ENCODE measurements at places on chromosomes 13 and 19.

DNA sequence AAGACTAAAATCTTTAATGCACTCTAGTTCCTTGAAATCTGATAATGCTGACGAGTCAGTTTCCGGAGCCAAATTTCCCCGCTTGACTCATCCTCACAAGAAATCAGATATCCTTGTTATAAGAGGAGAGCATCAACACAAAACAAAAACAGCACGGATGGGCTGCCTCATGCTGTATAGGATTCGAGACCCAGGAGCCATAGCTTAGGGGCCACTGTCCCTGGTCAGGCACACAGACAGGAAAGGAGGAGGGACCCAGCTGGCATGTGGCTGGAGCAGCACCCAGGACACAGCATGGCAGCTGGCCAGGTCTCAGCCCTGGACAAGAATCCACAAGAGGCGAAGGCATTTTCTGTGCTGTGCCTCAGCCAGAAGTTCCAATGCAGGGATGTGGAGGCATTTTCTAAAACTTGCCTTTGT lies 110.2 kb upstream of the SPATA13 start:
- DNase-seq: no peak

GRCh38 chr13:30325668-30326067 lies 18.3 kb upstream of the KATNAL1 start:
- no peak for DNase-seq

DNA sequence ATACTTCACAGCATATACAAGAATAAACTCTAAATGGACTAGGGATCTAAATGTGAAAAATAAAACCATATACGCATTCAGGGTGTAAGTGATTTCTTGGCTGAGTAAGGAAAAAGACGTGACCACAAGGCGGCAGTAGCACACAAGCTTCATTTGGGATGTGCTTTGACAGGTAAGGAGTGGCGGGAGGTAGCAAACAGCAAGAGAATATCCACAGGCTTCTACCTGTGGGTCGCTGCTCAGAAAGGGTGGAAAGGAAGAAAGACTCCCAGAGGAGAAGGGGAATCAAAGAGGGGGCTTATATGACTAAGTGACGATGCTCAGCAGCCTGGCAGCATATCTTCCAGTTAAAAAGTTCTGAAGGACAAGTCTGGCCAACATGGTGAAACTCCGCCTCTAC lies 2.5 kb upstream of the ZNF121 start:
- peak; percentile 21 for DNase-seq

GRCh38 chr19:6413721-6414643 lies 10.6 kb downstream of the KHSRP start:
- no peak for DNase-seq

- no peak for DNase-seq
Measured at GRCh38 chr13:111122631-111123030, 7.5 kb downstream of the ARHGEF7 start.

DNA sequence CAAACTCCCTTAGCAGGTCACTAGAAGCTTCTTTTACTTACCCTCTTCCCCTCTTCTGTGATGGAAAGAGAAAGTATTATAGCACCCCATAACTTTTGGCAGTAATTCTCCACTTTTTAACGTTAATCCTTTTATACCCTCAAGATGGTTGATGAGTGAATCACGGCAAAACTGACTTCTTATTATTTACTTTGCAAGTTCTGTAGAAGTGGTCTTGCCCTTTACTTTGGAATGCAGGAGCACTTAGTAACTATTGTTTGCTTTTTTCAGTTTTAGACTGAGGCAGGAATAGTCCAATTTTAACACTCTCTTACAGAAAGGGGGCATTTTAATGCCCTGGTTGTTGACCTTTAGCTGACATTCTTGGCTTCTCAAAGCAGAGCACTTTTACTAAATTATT lies 260.1 kb downstream of the LMO7 start:
- DNase-seq: no peak

- no peak for DNase-seq
Measured at GRCh38 chr19:12834566-12834943, at the start of gene RTBDN. Gene RTBDN (minus strand): TSS chr19:12834579. CDS start chr19:12829979, 4,600 bp downstream.

GRCh38 chr19:6947745-6948144 lies 60.4 kb downstream of the ADGRE1 start:
- DNase-seq: no peak

GRCh38 chr19:6737873-6738786 lies 750 bp upstream of the GPR108 start:
- peak; percentile 60 for DNase-seq

DNA sequence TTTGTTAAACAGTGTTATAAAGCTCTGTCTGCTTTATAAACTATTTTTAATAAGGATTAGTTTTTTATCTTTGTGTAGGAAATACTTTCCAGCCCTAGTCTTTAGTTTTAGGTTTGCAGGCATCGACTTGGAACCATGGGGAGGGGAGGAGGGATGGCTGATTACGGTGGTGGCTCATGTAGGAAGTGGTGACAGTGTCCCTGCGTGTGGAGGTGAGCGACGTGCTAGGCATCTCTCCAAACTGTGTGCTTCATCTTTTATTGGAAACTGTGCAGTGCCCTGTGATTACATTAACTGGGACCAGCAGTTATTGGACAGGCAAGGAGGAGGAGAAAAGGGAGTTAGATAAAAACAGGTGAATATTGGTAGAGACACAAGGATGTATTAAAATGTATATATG lies 203.8 kb downstream of the ATP8A2 start:
- DNase-seq: no peak

- peak; percentile 28 for DNase-seq
Measured at GRCh38 chr13:19860884-19861655, 2.4 kb downstream of the ZMYM5 start.

- DNase-seq: peak; percentile 40
Measured at GRCh38 chr19:18450931-18451836, 13.3 kb upstream of the ISYNA1 start.

DNA sequence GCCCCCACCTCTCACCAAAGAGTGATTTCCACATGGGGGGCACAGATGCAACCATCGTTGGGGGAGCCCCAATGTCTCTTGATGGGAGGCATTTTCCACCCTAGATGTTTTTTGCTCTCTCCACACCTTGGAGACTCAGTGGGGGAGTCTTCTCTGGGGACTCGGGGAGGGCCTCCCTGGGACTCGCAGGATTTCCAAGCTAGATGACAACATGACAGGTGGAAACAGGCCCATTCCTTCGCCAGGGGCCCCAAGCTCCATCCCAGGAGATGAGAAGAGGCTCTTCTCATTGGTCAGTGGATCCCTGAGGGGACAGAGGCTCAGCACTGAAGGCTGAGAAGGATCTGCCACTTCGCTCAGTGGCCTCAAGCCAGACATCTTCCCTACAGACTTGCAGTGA lies 12.7 kb upstream of the KIR2DL4 start:
- no peak for DNase-seq

DNA sequence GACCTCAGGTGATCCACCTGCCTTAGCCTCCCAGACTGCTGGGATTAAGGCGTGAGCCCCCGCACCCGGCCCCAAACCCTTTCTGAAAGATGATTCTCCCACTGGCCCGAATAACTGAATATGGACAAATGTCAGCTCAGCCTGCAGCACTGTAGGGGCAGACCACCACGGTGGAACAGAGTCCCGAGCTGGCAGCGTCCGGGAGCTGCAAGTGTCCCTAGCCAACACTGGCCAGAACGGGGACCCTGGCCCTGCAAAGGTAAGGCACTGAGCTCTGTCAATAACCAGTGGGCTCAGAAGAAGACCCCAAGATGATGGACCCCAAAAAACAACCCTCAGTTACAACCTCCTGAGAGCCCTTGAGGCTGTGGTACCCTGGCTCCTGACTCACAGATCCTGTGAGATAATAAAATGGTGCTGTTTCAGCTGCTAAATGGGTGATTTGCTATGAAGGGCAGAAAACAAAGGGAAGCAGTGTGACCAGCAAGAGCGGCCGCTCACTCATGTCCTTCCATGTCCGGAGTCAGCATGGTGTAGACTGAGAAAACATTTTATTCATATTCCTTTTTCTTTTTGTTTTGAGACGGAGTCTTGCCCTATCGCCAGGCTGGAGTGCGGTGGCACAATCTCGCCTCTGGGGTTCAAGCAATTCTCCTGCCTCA lies 1.6 kb downstream of the LSM7 start:
- DNase-seq: no peak

GRCh38 chr13:80012251-80012650 lies 328.7 kb downstream of the SPRY2 start:
- DNase-seq: no peak

DNA sequence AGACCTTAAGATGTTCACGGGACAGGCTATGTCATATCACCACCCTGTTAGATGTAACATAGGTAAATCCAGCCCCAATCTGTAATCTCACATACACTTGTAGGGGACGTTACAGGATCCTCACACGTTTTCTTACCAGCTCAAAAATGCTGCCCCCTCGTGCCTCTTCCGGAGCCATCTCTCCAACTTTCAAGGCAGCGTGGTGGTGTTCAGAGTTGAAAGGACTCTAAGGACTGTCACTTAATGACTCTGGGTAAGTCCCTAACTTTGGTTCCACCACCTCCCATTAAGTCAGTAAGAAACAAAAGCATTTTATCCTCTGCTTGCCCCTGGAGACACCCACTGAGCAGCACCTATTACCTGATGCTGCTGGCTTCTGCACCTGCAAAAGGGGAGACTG lies 4.4 kb downstream of the MED26 start:
- DNase-seq: no peak

GRCh38 chr19:10858204-10858828 lies 10.1 kb downstream of the C19orf38 start:
- no peak for DNase-seq

- DNase-seq: peak; percentile 97
Measured at GRCh38 chr19:55385724-55386492, at the start of gene RPL28. Gene RPL28 (plus strand): TSS chr19:55385932. CDS start chr19:55386358, 426 bp downstream.

GRCh38 chr19:10404888-10405820 lies 1.8 kb upstream of the CDC37 start:
- no peak for DNase-seq

DNA sequence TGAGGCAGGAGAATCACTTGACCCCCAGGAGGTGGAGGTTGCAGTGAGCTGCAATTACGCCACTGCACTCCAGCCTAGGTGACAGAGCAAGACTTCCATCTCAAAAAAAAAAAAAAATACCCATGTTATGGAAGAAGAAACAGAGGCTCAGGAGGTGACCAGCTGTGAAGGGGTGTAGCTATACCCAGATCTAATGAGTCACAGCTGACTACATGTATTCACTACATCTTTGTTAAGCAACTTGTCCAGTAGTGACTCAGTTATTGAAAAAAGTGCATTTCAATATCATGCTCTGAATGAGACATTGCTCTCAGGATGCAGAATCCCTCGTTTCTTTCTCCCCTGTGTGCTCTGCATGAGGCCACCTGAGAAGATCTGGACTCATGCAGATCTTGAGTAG lies 16.1 kb upstream of the SPART start:
- peak; percentile 61 for DNase-seq

DNA sequence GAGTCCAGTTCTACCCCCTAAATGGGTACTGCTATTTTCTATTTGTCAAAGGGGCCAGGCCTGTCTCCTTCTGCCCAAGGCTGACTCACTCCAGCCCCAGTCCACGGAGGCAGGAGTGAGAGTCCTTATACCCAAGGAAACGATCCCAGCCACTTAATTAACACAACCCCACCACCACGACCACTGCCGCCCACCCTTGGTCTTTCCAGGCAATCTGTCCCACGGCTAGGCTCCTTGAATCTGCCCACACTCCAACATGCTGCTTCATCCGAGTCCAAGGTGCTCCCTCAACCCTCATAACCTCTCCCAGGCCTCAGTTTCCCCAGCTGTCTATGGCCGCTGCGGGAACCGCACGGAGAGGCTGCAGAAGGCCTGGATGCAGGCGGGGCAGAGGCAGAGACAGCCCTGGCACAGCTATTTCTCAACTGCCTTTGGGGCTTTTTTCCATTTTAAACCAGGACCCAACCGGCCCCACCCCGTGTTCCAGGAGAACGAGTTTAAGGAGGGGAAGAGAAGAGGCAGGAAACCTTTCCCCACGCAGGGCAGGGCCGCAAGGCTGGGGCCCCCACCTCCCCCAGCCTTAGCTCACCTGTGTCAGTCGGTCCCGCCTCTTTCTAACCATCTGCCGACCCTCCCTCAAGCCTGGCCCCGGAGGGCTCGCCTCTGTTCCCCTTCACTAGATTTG lies 746 bp downstream of the RAB3D start:
- DNase-seq: no peak

- no peak for DNase-seq
Measured at GRCh38 chr19:5877882-5878281, 7.5 kb upstream of the FUT5 start.

GRCh38 chr13:95652821-95653220 lies 8.3 kb upstream of the DZIP1 start:
- no peak for DNase-seq

DNA sequence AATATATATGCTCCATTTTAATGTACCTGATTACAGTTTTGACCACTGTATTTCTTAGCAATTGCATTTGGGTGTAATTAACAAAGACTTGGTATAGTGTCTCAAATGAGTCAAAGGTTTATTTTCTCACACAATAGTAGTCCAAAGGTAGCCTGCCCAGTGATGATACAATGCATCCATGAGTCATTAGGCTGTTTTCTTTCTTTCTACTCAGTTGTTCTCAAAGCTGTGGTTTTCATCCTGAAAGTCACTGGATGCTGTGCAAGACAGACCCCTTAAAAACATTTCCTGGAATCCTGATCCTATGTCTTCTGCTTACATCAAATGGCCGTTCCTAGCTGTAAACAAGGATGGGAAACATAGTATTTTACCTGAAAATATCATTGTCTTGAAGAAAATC lies 651.2 kb upstream of the MIR17HG start:
- DNase-seq: no peak

DNA sequence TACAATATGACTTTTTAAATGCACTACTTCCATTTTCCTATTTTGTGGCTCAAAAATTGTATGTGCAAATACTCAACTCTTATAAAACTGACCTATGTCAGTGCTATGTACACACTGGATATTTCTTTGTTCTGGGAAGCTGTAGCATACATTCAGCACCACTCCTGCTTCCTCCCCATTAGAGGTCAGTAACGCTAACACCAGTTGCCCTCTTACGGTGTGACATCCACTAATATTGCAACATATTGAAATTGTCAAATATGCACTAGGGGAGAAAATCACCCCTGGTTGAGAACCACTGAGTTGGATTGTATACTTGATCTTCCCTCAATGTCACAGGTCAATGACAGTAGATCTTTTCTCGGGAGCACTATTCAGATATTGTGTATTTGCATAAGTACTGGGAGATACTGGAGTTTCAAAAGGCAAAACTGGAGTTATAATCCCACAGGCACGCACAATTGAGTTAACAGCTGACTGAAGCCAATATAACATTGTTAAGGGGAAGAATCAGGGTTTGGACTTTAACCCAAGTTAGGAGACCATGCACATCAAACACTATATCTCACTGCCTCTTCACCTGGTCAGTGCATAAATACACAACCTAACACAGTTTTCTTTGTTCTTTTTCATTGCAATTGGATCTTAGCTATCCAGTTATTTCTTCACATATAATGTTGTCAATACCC lies 1276.5 kb upstream of the MIR17HG start:
- no peak for DNase-seq

DNA sequence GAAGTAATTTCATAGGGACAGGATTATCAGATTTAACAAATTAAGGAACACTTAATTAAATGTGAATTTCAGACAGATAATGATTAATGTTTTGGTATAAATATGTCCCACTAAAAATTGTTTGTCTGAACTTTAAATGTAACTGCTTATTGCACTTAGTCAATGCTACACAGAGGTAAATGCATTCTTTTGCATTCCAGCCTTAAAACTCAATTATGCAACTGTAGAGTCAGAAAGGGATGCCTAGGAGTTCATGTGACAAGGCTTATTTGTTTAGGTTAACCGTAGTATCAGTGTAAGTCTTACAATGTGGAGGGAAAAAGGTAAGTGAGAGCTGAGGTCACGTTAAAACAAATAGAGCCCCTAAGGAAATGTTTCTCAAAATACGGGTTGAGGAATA lies 347.2 kb upstream of the ARGLU1 start:
- no peak for DNase-seq

Data from GM04504 (cell line).